ENCODE measurements at places on chromosomes 6 and 20.

- DNase-seq = no peak
Measured at GRCh38 chr20:11582060-11582459, 335.6 kb upstream of the BTBD3 start.

DNA sequence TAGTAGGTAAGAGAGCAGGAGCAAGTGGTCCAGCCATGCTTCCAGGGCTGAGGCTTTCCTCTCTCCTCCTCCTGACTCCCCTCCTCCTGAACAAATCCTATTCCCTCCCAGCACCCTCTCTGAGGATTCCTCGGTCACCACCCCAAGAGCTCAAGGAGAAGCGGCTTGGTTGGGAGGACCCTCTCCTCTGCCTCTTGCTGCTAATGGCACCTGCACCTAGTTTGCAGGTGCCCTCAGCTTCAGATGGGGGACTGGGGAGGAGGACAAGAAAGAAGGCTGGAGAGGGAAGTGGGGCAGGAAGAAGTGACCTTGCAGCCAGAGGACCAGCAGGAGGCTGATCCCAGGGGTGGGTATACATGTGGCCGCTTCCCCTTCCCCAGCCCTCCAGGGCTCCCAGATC is 17.5 kb downstream of the NCR2 start:
- no peak for DNase-seq

GRCh38 chr20:6764619-6765018 is 2.9 kb upstream of the BMP2 start:
- no peak for DNase-seq

DNA sequence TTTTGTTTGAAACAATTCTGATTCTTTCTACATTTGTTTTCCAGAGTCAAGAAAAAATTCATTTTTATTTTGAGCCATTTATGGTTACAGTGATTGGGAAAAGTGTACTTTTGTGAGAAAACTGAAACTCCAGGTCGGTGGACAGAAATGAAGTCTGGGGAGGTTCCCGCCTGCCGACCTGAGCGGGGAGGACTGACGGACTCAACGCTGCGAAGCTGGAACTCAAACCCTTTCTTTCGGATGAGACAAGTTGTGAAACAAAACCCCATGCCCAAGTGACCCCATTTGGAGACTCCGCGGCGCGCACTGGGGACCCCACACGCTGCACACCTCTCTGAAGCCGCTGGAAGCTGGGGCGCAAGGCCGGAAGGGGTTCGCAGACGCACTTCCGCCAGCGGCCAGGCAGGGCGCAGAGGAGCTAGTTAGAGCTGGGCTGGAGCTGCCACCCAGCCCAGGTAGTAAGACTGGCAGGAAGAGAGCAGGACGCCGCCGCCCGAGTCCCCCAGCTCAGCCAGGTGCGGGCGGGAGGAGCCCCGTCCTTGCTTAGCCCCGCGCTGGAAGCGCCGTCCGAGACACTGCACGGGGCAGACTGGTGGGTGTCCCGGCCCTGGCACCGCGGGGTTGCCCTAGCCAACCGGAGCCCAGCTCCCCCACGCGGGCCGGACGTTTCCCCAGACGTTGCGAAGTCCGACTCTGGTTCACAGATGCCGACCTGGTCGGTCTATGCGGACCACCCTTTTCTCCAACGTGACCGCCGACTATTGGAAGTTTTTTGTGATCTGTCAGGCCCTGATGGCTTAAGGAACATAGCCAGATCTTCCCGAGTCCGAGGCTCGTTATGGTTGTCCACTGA is 19.8 kb upstream of the ZSCAN16 start:
- DNase-seq = peak; percentile 71

DNA sequence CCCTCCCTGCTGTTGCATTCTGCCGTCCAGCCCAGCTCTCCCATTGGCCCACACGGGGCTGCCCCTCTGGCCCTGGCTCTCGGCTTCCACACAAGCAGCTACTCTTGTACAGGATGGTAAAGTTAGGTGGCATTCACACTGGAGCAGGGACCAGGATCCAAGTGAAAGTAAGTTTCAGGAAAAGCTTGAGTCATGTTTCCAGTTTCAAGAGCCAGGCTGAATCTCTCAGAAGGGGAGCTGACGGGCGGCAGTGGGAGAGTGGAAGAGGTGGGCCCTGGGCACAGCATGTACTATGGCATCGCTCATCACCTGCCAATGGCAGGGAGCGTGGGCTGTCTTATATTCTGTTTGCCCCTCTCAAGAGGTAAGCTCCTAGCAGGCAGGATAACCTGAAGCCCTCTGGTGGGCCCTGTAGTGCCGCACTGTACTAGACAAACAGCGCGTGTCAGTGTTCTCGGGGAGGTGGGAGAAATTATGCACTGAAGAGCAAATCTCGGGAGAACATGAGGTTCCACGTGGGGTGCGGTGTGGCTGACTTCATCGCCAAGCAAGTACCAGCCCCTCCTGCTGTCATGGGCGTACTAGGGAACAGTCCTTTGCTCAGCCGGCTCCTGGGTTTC is 241.5 kb downstream of the NRN1 start:
- DNase-seq = no peak

GRCh38 chr20:37573626-37574198 is 46.0 kb upstream of the BLCAP start:
- DNase-seq = no peak

DNA sequence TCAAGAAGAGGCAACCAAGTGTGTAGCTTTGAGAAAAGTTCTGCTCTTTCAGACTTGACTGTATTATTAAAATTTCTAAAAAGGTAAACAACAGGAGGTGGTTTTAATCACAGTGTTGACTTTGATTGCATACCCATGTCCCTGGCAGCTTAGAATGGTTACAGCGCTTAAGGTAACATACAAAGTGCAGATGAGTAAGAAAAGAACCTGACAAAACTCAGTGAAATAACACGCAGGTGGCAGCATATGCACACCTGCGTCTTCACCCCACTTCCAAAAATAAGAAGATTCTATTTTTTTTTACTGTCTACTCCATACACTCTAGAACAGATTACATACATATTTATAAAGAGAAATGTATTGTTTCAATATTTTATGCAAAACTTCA is 233.5 kb downstream of the GMPR start:
- DNase-seq = no peak

DNA sequence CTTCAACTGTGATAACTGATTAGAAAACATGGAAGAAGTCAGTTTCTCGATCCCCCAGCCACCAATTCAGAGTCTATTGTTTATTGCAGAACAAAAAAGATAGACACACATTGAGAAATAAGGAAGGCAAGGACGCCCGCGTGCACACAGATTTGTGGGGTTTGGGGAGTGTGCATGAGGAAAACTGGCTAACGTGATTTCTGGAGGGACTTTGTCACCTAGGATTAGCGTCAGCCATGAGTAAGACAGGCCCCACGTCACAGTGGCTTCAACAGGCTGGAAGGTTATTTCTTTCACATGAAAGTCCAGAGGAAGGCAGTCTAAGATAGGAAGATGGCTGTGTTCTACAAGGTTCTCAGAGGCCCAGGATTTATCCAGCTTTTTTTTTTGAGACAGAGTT is 7.7 kb downstream of the ZNF341 start:
- no peak for DNase-seq

GRCh38 chr6:150720774-150721233 is 121.1 kb downstream of the PLEKHG1 start:
- no peak for DNase-seq

DNA sequence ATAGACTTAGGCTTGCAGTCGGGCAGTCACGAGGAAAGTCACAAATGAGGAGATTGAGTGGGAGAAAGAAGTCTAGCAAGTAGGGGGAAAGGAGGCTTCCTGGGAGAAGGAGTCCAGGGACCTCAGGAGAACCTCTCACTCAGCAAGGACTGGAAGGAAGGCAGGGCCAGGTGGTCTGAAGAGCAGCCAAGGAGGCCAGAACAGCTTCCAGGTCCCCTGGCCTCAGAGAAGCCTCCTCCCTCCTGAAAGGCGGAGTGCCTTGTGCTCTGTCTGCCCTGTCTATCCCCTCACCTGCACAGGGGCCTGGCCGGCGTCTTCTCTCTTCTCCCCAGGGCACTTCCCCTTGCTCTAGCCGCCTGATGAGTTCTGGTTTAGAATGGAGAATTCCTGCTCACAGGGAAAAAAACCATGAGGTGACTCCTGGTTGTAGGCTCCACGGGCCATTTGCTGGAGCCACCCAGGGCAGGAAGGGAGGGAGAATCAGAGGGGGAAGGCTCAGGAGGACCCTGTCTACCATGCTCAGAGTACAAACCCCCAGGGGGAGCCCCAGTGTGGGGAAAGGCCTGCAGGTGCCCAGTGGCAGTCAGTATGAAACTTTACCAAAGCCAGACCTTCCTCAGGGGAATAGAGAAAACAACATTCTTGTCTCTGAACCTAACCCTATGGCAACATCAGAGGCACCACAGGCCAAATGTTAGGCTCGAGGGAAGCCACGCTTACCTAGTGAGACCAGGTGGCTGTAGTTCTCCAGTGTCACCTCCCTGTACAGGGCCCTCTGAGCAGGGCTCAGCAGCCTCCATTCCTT is 11.2 kb downstream of the ZNF337 start:
- no peak for DNase-seq

- no peak for DNase-seq
Measured at GRCh38 chr20:53171065-53171464, 198.9 kb downstream of the TSHZ2 start.

- DNase-seq = no peak
Measured at GRCh38 chr20:44621325-44621724, 30.2 kb downstream of the ADA start.

- DNase-seq = no peak
Measured at GRCh38 chr6:142695016-142695415, 250.0 kb downstream of the HIVEP2 start.

GRCh38 chr6:165615636-165616035 is 47.4 kb downstream of the PDE10A start:
- no peak for DNase-seq

GRCh38 chr6:107632381-107633136 is 142.6 kb downstream of the SOBP start:
- no peak for DNase-seq

- no peak for DNase-seq
Measured at GRCh38 chr6:33551538-33551937, 28.5 kb downstream of the BAK1 start.

GRCh38 chr6:88855541-88856147 is 107.8 kb downstream of the RNGTT start:
- DNase-seq = no peak

- DNase-seq = no peak
Measured at GRCh38 chr6:10558565-10558964, 37.4 kb downstream of the GCNT2 start.

- no peak for DNase-seq
Measured at GRCh38 chr6:15874821-15875220, 212.0 kb upstream of the DTNBP1 start.

DNA sequence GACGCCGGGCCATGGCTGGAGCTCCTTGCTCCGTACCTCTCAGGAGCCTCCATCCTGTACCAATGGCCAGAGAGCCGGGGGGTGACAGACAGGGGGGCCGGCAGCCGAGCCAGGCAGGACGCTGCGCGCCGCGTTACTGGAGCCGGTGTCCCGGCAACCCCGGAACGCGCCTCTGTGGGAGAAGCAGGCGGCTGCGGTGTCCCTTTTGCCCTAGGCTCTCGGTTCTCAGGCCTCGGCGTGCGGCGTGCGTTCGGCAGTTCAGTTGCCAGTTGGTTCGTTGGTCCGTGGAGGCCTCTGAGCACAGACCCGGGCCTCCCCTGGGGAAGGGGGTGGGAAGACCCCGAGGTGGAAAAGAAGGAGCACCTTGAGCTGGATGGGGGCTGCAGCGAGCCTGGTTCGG is at the start of gene SPATS1:
TSS of gene SPATS1 (plus strand) at position 162 of the 400 bp plus-strand sequence. CDS start 446 bp downstream, outside the sequence.
- no peak for DNase-seq

DNA sequence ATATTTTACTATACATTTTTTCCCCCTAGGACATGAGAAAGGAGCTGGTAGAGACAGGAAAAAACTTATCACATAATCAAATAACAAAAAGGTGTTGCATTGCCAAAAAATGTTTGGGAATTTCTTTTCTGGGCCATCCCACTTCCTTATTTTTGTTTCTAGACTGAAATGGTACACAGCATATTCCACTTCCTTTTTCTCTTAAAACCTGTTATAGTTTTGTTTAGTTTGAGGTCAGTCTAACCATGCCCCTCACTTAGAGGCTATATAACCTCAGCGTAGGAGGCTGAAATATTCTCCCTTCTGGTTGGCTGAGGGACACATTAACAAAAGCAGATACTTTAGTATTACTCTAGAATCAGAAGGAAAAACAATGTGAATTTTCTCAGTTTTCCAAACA is 323.9 kb downstream of the GJA1 start:
- DNase-seq = no peak

GRCh38 chr6:135086414-135086764 is 31.8 kb upstream of the HBS1L start:
- no peak for DNase-seq

- no peak for DNase-seq
Measured at GRCh38 chr6:36827261-36828079, 11.8 kb downstream of the CPNE5 start.

- DNase-seq = no peak
Measured at GRCh38 chr6:170504479-170504878, 48.6 kb downstream of the PSMB1 start.

GRCh38 chr20:57426831-57427230 is 35.6 kb downstream of the RBM38 start:
- DNase-seq = no peak

- DNase-seq = no peak
Measured at GRCh38 chr6:53347921-53348370, 804 bp downstream of the ELOVL5 start.

DNA sequence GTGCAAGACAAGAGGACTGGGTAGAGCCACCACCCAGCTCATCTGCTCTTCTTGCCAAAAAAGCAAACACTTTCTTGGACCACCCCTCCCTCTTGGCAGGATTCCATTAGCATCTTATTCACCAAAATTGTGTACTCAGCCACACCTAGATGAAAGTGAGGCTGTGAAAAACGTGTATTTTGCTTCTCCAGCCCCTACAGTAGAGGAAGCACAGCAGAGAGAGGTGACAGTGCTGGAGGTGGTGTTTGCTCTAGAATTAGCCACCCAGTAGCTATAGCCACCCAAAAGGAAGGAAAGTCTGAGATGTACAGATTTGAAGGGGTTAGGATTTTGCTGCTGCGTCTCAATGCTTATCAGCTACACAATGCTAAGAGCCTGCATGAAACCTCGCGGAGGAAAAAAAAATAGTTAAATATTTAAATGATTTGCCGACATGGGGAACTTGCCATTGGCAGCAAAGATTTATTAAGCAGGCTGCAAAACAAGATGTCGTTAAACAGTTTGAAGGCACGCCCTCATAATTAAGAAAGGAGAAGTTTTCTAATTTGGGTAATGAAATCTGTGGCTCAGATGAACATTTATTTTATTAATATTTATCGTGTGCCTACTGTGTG is 287.3 kb downstream of the ZNF217 start:
- DNase-seq = no peak

DNA sequence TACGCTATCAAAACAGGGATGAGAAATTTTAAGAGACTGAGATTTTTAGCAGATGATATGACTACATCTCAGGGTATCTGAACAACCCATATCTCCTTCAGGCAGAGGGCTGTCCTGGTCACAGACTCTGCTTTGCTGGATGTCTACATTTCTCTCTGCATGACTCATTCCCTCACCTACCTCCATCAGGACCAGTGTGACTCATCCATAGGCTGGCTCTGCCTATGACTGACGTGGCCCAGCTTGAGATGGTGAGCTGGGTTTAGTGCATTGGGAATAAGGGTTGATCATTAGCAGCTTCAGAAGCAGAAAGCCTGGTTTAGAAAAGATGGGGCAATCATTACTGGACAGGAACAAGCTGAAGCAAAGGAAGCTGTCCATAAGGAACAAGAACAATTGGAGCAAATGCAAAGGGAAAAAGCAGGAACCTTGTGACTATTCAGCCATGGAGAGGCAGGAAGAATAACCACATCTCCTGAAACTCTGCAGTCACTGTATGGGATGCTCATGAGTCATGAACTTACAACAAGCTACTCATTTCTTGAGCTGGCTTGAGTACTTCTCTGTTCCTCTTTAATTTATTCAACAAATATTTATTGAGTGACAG is 86.4 kb upstream of the CBLN4 start:
- DNase-seq = no peak

GRCh38 chr6:161033667-161034066 is 42.1 kb downstream of the MAP3K4 start:
- DNase-seq = no peak
